Skin of body (tissue), 3 donors: ENCODE measurements at places on chromosomes 1 and 21.
A peak's percentile ranks its signal among the peaks of the same experiment; 100 is the strongest.

- DNase-seq: peak; percentile 60
Measured at GRCh38 chr1:215005078-215005477, 77.5 kb upstream of the KCNK2 start.

DNA sequence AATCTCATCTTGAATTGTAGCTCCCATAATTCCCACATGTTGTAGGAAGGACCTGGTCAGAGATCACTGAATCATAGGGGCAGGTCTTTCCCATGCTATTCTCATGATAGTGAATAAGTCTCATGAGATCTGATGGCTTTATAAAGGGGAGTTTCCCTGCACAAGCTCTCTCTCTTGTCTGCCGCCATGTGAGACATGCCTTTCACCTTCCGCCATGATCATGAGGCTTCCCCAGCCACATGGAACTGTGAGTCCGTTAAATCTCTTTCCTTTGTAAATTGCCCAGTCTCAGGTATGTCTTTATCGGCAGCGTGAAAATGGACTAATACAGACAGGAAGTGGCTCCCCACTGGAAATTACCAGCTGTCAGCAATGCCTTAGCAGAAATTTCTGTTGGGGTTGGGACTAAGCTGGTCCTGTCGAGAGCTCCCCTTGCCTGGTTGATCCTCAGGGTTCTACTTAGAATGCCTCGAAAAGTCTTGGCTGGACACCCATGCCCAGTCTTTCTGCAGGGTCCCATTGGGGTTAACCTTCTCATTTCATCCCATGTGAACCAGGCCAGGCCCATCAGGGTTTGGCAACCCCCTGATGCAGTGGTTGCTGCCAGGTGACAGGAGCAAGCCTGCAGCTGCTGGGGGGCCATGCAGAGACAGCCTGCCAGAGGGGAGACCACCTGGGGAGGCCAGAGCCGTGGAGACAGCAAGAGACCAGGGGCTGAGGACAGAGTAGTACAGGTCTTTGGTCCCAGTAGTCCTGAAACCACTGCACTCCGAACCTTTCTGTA lies 2.8 kb upstream of the ABCG1 start:
- DNase-seq: no peak

DNA sequence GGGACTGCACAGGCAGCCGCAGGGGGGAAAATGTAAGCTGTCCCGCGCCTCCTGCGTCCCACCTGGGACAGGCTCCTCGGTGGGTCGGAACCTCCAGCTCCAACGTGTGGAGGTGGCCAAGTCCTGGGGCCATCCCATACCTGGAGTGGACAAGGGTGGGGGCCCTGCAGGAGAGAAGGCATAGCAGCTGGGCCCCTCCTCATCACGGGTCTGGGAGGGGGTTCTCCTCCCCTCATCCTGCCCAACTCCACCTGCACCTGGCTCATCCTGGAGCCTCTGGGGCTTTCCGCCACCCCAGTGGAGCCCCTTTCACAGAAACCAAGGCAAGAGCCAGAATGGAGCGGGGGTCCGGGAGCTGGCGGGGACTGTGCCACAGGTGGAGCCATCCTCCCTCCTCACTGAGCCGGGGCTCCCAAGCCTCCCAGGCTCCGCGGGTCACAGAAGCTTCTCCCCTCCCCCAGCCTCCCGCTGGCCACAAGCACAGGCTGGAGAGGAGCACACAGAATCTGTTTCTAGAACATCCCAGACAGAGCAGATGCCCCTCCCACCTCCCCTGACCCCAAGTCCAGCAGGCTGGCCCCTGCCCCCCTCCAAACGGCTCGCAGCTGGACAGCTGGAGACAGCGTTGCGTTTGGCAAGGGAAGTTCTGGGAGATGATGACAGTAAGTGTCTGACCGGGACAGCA lies 65.8 kb downstream of the MEGF6 start:
- no peak for DNase-seq

GRCh38 chr1:171966426-171967220 lies 125.3 kb downstream of the DNM3 start:
- no peak for DNase-seq

DNA sequence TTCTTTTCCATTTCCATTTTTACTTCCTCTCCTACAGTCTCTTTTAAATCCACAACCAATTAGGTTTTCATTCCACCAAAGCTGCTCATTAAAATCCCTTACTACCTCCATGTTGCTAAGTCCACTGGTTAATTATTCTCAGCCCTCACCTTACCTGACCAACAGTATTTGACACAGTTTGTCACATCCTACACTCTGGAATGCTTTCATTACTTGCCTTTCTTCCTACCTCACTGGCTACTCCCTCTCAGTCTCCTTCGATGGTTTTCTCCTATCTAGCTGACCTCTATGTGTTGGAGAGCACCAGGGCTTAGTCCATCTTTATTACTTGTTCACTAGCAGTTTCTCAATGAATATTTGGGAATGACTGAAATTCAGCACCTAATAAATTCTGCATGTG lies 78.6 kb downstream of the NME7 start:
- no peak for DNase-seq

DNA sequence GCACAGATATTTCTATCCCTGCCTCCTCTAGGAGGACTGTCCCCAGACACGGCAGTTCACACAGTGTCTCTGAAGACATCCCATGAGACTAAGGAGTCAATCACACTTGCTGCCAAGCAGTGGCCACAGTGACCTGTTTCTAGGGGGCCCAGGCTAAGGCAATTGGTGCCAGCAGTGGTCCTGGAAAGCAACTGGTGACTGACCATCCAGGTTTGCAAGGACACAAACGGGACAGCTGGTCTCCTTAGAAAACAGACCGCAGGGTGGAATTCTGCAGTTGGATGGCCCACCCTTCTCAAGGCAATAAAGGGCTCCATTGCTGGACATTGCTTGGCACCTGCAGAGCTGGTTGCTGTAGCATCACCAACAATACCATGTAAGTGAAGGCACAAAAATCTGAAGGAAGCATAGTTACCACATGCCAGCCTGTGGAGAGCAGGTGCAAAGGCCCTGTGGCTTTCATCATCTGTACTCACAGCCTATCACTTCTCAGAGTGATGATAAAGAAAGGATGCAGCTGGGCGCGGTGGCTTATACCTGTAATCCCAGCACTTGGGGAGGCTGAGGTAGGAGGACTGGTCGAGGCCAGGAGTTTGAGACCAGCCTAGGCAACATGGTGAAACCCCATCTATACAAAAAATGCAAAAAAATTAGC lies 81.5 kb downstream of the STUM start:
- no peak for DNase-seq

- DNase-seq: peak; percentile 47
Measured at GRCh38 chr21:38903690-38904139, 98.0 kb downstream of the ETS2 start.

DNA sequence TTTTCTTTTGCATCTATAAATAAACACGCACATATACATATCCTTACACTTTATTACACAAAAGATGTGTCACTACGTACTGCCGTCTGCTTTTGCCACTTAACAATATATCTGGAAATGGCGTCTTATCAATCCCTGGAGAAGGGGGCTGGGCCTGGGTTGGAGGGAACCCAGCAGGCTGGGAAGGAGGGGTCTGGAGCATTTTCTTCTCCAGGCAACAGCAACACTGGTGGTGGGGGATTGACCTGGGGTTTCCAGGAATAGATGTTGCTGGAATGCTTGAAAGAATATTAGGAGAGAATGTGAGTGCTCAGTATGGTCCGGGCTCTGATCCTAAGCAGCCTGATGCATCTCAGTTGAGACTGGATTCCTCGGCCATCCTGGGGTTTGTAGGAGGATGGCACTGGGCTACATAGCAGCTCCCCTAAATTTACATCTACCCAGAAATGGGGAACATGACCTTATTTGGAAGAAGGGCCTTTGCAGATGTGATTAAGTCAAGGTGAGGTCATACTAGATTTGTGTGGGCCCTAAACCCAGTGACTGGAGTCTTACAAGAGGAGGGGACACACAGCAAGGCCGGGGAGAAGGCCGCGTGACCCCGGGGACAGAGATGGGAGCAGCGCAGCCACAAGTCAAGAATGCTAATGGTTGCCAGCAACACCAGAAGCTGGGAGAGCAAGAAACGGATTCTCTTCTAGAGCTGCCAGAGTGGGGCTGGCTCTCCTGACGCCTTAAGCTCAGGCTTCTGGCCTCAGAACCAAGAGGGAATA lies 98.6 kb downstream of the SIK1 start:
- DNase-seq: no peak

- DNase-seq: no peak
Measured at GRCh38 chr1:200039849-200040474, 12.5 kb downstream of the NR5A2 start.

GRCh38 chr1:240093120-240093961 lies 1.7 kb downstream of the FMN2 start:
- no peak for DNase-seq

- no peak for DNase-seq
Measured at GRCh38 chr21:42469272-42469671, 26.8 kb downstream of the RSPH1 start.

DNA sequence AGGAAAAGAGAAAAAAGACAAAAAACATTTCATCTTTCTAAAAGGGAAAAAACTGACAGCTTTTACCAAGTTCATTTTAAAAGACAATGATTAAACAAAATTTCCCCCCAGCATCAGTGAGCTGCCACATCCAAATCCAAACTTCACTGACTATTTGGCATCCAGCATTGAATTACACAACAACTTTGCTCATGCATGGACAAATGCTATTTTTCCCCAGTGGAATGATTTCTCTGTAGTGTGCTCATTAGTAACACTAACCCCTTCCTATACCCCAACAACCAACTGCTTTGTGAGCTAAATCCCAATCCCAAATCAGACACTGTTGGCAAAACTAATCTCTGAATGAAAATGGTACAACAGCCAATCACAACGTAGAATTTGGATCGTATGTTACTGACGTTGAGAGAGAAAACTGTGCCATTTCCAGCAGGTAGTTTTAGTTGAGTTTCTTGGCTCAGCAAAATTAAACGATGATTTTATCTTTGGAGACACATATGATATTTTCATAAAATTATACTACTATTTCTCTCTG lies 37.9 kb downstream of the PIK3R3 start:
- DNase-seq: peak; percentile 11

GRCh38 chr1:198892065-198892464 lies 253.2 kb downstream of the PTPRC start:
- DNase-seq: peak; percentile 34

- no peak for DNase-seq
Measured at GRCh38 chr1:11196945-11197344, 7.8 kb downstream of the ANGPTL7 start.

DNA sequence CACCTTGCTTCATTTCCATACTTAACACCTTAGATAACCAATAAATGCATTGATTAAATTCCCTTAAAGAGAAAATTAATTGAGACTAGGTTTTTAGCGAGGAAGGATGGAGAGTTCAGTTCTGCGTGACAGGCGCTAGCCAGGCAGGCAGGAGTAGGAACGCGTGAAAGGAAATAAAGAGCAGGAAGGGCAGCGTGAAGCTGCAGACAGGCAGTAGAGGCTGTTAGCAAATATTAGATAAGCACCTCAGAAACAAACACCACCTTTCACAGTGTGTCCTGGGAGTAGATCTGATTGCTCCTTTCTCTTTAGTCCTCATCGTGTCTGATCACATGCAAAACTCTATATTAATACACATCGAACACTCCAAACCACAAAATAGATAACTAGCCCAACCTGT lies 282.7 kb upstream of the ADGRL2 start:
- DNase-seq: no peak

- DNase-seq: no peak
Measured at GRCh38 chr1:193458628-193459027, 272.2 kb upstream of the B3GALT2 start.

- DNase-seq: no peak
Measured at GRCh38 chr1:21077085-21077484, 99.6 kb downstream of the EIF4G3 start.

DNA sequence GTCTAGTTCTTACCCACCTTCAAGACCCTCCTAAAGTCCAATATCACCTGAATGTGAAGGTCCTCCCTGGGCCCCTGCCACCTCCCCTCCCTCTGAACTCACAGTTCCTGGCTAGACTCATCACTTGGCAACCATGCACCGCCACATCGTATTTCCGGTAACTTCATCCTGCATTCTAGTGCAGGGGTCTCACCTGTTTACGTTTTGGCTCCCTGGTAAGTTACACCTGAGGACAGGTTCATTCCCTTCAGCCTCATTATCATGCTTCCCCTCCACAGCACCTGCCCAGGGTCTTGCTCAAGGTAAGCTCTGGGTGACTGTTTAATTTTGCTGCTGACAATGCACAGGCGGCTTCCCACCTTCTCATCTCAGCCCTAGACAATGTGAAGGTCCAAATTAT lies 93.1 kb downstream of the MIS18A start:
- no peak for DNase-seq

GRCh38 chr1:36675931-36676562 lies 193.3 kb upstream of the CSF3R start:
- no peak for DNase-seq

GRCh38 chr1:202165267-202165941 lies 5.0 kb upstream of the PTPN7 start:
- no peak for DNase-seq

DNA sequence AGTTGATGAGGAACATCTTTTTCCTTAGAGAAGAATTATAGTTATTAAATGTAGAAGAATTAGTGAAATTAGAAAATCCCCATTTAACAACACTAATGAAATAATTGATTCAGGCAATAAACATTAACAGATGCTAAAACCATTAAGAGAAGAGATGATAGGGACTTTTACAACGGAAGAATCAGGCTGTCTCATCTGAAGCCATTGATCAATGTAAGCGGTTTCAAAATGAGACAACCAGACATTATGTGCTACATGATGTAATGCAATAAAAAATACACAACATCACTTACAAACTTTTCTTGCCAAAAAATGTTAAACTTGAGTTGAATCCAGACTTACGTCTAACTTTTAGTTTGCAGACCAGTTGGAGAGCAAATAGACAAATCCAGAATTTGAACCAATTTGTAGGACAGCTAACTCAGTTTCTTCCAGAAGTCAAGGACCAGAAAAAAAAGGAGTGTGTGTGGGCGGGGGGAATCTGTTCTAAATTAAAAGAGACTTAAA lies 165.4 kb upstream of the DPT start:
- peak; percentile 86 for DNase-seq

DNA sequence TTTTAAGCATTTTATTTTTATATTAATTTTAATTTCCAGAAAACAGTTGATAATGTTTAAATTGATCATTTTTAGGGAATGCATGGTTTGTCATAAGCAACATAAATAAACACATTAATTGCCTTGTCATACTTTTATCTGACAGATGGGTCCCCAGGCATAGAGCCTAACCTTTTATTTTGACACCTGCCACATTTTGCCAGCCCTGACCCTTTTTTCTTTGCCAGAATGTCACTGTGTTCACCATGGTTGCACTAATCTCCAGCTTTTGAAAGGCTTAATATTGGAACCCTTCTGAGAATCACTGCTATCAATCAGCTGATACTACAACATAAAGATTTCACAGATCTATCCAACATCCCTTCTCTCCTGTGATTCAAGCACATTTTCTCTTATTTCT lies 56.0 kb upstream of the DPYD start:
- no peak for DNase-seq

DNA sequence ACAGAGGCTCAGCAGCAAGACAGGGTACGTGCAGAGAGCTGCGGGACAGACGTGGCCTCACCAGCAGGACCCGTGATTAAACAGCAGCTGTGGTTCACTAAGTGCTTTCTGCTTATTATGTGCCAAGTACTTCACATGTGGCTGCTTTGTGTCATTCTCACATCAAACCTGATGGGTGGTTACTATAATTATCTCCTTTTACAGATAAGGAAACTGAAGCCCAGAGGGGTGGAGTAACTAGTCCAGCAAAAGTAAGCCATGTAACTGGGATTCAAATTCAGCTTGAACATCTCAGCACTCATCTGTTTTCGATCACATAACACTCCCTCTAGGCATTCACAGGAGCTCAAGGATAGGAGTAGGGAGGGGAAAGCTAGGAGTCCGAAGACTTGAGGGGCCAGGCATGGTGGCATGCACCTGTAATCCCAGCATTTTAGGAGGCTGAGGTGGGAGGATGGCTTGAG lies 50.8 kb upstream of the CLIC4 start:
- DNase-seq: no peak

GRCh38 chr1:88371436-88372023 lies 312.5 kb upstream of the PKN2 start:
- no peak for DNase-seq
